EH (cell line): ENCODE measurements at places on chromosomes 12 and 14.
A peak's percentile ranks its signal among the peaks of the same experiment; 100 is the strongest.

DNA sequence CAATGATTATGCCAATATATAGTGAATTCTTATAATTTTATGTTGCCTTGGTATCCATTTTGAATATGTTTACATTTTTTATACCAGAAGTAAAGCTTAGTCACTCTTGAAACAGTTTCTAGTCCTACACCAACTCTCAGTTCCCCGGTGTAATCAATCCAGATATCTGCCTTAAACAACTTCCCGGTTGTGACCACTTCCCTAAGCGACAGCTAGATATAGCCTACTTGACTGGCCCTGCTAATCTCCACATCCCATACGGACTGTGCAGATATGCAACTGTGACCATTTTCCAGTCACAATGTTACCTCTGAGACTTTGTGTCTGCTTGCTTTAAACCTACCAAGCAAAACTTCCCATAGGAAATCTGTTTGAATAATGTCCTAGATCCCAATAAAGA, 1551.5 kb upstream of the SEL1L start:
- no peak for DNase-seq

- no peak for DNase-seq
Measured at GRCh38 chr12:96605684-96606083, 116.3 kb downstream of the CFAP54 start.

DNA sequence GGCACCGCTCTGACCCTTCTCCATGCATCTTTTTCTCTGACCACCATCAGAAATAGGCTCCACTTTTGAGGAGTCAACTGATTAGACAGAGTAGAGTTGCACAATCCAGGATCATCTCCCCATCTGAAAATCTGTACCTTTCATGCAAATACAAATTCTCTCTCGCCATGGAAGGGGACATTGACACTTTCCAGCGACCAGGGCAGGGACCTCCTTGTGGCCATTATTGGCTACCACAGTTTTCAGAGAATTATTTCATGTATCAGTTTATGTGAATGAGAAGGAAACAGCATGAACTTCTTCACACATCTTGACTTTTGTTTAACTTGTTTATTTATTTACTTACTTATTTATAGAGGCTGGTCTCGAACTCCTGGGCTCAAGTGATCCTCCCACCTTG, 13.8 kb upstream of the RAN start:
- DNase-seq: no peak

- no peak for DNase-seq
Measured at GRCh38 chr12:24815114-24815423, 133.8 kb downstream of the BCAT1 start.

GRCh38 chr14:46686652-46687051, 35.1 kb upstream of the RPL10L start:
- no peak for DNase-seq

DNA sequence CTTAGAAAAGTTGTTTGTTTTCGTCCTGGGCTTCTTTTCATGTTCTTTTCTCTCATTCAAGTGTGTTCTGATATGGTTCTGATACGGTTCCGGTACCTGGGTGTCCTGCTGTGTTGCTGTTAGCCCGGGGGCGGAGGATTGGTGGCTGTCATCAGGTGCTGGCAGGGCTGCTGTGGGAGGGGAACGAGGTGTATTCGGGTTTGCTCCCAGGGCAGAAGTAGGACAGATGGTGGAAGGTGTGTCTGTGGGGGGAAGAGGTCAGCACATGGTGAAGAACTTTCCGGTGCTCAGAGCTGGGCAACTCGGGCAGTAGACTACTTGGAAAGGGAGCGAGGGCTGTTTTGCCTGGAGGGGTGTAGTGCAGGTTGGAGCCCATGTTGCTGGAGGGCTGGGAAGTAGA, 70.2 kb downstream of the SLC25A47 start:
- DNase-seq: no peak

DNA sequence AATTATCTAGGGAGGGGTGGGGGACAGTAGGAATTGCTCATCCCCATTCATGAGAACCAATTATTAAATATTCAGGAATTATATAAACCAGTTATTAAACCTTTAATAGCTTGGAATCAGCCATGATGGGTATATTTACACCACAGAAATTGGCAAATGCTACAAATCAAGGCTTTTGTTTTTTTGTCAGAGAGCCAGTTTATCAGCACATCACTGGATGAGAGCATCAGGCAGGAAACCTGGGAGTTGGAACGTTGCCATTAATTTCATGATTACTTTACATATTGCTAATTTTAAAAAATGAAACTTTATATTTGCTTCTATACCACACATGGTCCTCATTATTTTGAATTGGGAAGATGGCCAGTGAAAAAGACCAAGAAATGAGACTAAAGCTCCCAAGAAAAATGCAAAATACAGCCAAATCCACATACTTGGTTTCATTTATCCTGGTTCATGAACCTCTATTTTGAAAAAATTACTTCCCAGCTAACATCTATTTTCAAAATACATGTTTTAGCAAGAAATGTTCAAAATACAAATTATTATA, 48.4 kb downstream of the ATL1 start:
- peak; percentile 42 for DNase-seq

DNA sequence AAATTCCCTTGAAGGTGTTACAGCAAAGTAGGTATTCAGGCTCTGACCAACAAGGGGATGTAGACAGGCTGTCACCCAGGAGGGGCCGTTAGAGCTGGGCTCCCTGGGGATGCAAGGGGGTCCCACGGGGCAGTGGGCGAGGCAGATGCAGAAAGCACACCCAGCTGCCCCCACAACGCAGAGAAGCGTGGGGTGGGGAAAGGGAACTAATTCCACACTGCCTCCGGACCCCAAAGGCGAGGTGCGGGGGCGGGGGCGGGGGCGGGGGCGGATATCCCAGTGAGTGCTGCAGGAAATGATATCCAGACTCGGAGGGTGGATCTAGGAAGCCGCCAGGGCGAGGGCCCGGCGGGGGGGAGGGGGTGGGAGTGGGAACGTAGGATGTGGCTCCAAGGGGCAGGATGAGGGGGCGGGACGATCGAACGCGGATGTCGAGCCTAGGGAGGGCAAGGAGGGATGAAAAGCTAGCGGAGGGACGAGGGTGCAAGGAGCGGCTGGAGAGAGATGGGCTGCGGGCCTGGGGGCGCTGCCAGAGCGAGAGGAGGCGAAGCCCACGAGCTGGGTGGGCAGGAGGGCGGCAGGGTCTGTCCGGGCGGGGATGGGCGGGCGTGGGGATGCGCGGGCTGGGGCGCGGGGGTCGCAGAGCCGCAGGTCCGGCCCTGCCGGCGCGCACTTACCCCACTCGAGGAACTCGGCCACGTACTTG, 874 bp downstream of the CDC42BPB start:
- peak; percentile 85 for DNase-seq

- DNase-seq: no peak
Measured at GRCh38 chr12:108066583-108067577, 62.2 kb upstream of the WSCD2 start.

DNA sequence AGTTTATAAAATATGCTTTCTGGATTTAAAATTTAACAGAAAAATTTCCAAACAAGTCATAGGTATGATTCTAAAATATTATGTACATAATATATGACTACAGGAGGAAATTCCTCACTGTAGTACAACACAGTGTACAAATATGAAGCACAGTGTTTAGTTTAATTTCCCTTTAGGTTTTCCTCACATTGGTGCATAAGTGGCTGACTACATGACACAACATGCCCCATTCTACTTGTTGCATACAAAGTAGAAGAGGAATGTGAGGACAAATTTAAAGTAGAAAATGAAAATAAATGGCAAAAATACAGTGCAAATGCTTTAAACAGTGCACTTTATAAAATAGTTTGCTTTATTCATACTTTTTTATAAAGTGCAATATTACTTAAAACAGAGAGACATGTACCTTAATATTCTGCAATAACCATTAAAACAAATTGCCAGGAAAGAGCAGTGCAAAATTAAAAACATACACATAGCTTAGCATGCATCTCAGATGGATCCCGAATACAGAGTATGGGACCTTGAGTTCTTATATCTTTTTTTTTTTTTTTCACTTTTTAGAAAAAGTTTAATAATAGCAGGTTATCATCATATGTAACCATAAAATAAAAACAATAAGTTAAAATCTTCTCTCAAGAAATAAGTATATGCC, 54.8 kb upstream of the TTC7B start:
- no peak for DNase-seq

DNA sequence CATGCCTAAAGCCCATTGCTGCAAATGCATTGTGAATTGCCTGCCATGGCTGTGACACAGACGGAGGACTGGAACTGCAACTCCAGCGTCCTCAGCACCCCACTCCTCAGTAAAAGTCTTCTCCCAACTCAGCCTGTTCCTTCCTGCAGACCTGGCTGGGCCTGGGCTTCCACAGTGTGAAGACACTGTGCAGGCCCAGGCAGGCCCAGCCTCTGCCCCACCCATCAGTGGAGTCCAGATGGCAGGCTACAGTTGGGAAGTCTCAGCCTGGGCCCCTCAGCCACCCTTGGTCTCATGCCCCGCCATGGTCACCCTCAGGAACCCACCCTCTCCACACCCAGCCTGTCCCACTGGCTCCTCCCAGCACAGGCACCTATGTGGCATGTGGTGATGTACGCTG, 22.0 kb downstream of the VSX2 start:
- no peak for DNase-seq

DNA sequence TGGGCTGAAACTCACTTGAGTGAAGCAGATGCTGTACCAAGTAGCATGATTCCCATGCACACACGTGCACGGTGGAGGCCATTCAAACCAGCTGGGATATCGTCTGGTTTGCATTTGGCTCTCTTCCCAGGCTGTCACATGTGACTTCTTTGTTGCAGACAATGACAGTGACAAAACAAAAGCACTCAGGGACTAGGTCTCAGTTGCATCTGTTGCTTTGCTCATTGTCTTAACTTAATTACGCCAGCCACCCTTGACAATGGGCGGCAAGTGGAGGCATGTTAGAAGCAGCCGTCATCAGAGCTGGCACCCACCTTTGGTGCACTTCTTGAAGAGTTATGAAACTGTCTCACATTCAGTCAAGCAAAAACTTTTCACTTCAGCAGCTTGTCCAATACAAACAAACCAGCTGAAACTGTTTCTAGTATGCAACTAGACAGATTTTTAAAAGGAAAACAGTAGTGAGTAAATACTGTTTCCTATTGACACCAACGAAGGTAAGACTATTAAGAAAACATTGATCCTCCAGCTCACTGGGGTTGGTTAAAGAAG, 74.3 kb downstream of the IGF1 start:
- DNase-seq: no peak

DNA sequence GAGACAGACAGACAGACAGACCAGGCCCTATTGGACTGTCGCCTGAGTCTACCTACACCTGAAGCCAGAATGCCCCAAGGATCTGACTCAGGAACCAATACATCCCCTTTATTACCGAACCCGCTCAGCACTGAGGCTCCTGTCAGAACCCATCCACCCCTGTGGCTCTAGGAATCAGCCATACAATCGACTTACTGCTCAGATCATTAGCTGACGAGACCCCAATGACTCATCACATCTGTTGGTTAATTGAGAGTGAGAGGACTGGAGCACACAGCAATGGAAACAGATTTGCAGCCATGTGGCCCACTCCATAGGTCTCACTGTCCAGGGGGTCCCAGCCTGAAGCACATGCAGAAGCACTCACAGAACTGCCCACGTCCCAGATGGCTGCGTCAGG, 15.2 kb downstream of the ITPK1 start:
- no peak for DNase-seq

- no peak for DNase-seq
Measured at GRCh38 chr12:116280595-116281290, 3.2 kb upstream of the MED13L start.

- peak; percentile 34 for DNase-seq
Measured at GRCh38 chr12:47281667-47282171, 202.0 kb upstream of the AMIGO2 start.

GRCh38 chr14:101463566-101464171, 97.6 kb upstream of the DIO3 start:
- DNase-seq: no peak

DNA sequence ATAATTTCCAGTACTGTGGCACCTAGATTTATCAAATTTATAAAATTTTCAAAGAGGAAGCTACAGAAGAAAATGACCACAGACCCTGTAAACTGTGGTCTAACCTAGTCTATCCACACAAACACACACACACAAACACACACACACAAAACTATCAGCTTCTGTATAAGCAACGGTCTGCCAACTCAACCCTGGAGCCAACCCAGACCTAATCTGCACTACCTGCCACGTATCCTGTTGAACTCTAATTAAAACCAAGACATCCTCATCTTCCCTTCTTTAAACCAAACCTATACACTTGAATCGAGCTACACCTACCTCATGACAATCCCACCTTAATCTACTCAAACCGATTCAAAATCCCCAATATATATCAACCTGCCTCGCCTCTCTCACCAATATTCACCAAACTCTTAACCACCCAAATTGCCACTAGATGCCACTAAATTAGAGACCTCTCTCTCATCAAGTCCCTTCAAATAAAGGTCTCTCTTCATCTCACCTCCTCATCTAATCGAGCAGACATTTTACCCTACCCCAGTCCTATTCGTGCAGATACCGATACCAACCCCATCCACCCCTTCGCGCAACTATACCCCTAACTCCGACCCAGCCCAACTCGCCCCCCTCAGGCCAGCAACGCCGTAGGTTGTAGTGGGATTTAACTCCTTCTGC, 808 bp downstream of the ACIN1 start:
- no peak for DNase-seq

GRCh38 chr14:99544991-99545390, 59.0 kb downstream of the CCDC85C start:
- no peak for DNase-seq

- no peak for DNase-seq
Measured at GRCh38 chr12:47940773-47941474, 22.5 kb upstream of the TMEM106C start.

GRCh38 chr12:105548626-105549025, 218.1 kb downstream of the C12orf75 start:
- DNase-seq: no peak

- peak; percentile 69 for DNase-seq
Measured at GRCh38 chr14:99682809-99683618, 1.1 kb upstream of the CYP46A1 start.

GRCh38 chr14:100193417-100194357, 34.2 kb upstream of the DEGS2 start:
- no peak for DNase-seq

GRCh38 chr14:87430810-87431209, 562.2 kb downstream of the GALC start:
- no peak for DNase-seq

DNA sequence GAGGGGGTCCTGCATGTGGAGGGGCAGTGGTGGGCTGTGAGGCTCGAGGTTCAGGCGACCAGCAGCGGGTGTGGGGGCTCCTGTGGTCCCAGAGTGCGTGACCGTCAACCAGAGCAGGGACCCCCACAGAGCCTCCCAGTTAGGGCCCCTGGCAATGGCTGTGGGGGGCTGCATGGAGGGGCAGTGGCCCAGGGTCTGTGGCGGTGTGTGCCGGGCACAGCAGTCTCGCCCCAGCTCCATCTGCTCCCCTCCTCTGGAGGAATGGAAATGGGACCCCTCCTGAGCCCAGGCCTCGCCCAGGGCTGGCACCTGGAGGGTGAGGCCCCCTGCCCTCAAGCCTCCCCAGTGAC, 210.8 kb upstream of the C14orf180 start:
- no peak for DNase-seq

GRCh38 chr14:83548061-83548839, 1981.7 kb upstream of the FLRT2 start:
- peak; percentile 48 for DNase-seq

GRCh38 chr14:34997762-34998161, 15.0 kb downstream of the SRP54 start:
- DNase-seq: peak; percentile 3
